ENCODE measurements at places on chromosomes 13 and 19. TPM values are rescaled to one million over a fixed set of nuclear protein-coding genes. Genes with fewer than 3 reads are reported as not detected.

DNA sequence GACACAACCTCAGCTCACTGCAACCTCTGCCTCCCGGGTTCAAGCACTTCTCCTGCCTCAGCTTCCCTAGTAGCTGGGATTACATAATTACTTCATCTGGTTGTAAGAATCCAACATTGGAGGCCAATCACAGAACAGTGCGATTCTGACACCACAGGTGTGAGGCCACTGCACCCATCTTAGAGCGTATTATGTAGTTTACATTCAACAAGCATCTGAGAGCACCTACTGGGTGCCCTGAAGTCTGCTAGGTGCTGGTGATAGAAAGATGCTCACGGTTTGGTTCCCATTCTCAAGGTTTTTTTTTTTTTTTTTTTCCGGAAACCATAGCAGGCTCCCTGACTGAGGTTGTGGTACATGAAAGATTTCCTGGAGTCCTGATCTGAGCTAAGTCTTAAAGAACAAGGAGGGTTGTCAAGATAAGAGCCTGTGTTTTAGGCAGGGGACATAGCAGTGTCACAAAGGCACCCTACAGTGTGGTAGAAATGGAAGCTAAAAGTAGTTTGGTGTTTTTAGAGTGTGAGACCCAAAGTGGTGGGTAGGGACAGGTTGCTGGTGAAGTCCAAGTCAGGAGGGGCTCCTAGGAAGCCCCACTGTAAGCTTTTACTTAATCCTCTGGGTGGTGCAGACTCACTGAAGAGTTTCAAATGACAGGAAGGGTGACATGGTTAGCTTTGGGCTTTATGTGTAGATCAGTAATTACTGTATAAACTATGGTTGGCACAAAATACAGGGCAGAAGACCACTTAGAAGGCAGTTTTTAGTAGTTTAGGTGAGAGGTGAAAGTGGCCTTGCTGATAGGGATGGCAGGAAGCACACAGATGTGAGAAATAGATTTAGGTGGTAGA, 15.2 kb downstream of the SAE1 start:
- peak; percentile 29 for DNase-seq

DNA sequence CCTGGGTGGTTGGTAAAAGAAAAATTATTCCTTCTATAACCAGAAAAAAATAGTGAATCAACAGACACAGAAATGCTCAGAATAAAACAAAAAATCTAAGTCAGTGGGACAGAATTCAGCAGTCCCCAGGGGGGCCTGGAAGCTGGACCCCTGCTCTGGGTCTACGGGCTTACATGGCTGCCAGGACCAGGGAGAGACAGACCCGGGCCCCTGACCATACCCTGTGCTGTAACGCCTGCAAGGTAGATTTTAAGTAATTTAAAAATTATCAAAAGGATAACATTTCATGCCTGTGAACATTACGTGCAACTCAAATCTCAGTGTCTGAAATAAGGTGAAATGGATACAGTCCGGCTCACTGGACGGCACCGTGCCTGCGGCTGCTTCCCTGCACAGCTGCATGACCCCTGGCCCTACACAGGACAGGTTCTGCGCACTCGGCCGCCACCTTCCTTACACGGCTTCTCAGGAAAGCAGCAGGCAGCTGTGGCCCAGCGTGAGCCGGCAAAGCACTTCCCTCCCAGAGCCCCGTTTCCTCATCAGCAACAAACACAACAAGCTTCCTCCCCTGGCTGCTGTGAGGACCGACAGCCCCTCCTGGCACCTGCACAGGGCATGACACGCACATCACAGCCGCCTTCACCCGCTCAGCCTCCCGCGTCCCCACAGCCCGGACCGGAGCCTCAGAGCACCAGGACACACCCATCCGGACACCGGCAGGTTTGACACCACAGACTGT, 22.2 kb downstream of the RASA3 start:
- DNase-seq = peak; percentile 74

The PLIN4 gene
- total RNA-seq = 0.36 TPM

DNA sequence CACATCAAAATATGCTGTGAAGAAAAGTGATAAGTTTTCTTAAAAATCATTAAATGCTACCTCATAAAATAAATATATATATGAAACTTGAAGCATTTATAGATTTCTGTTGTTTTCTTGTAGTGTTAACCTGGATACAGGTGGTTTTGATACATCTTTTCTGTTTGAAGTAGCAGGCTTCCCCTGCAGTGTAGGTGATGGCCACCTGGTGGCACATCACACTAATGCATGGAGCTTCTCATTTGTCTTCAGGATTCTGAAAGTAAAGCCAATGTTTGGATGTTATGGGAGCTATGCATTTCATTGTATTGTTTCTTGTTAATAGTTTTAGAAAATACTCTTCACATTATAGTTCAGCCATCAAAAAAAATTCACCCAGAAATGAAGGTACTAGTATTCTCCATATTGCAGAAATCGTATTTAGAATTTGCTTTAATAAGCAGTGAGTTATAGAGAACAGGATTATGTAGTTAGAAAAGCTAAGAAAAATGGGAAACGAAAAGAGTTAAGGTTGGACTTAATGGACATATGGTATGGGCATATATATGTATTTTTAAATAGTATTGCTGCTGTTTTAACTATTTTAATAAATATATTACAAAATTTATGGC, 18.7 kb downstream of the GPR180 start:
- DNase-seq = no peak

DNA sequence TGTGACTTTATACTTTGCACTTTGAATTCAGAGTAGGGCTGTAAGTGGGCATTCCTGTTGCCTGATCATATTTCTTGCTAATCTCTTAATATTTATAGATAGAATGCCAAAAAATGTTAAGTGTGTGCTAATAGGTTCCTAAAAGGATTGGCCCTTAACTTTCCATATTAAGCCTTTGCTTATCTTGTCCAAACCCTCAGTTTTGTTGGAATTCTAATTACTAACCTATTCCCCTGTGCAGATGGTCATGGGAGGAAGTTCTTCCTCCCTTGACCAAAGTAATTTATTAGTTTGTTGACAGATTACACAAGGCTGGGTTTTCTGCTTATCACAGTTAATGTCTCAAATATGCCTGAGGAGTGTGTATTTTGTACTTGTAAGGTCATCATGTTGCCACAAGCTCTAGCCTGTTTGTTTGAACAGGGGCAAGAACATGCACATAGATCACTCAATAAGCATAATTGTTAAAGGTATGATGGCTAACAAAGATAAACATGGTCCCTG, 541.1 kb upstream of the SPRY2 start:
- no peak for DNase-seq

All from naive thymus-derived CD8-positive, alpha-beta T cell (primary cell).